ENCODE measurements at places on chromosomes 4 and X.

DNA sequence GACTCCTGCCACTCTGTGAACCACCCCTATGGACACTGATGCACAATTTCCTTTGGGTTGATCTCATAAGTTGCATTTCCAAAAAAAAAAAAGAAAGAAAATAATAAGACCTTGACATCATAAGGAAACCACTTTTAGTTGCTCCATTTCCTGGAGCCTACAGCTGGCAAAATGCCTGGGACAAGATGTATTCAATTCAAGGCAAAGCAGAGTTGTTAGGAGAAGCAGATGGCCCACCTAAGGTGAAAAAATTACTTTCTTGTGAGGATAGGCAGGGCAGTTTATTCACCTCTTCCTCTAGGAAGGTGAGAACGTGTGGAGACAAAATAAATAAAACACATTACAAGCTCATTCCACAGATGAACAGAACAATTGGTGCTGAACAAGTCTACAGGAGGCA lies 14.1 kb upstream of the SCRG1 start:
- DNase-seq = no peak

DNA sequence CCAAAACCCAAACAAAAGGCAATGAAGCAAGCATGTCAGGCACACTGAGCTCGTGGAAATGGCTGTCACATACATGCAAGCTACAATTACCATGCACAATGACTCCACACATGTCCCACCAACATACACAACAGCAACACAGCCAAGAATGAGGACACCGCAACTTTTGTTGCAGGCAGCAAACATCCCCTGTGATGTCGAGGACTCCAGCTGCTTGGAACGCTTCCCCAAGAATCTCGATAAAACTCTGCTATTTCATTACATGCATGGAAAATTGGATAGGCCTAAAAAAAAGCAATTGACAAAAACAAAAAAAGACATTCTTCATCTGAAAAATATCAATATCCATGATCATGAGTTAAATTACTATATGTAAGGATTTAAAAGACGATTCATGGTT lies 11.8 kb downstream of the ANOS1 start:
- no peak for DNase-seq

DNA sequence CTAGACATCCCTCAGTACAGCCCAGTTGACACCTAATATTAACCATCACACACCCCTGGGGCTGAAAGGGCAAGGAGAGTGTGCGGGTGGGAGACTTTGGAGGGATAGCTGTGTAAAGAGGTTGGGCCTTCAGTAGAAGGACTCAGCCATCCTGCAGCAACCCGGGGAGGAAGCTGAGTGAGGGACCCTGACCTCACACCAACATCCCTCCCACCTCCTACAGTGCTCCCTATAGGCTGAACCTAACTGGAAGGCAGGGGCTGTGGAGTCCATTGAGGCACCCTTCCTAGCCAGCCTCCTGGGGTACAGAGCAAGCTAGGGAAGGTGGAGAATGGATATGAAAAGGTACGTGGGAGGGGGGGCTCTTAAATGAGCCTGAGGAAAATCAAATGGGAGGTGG lies 276.3 kb downstream of the PTTG2 start:
- no peak for DNase-seq

DNA sequence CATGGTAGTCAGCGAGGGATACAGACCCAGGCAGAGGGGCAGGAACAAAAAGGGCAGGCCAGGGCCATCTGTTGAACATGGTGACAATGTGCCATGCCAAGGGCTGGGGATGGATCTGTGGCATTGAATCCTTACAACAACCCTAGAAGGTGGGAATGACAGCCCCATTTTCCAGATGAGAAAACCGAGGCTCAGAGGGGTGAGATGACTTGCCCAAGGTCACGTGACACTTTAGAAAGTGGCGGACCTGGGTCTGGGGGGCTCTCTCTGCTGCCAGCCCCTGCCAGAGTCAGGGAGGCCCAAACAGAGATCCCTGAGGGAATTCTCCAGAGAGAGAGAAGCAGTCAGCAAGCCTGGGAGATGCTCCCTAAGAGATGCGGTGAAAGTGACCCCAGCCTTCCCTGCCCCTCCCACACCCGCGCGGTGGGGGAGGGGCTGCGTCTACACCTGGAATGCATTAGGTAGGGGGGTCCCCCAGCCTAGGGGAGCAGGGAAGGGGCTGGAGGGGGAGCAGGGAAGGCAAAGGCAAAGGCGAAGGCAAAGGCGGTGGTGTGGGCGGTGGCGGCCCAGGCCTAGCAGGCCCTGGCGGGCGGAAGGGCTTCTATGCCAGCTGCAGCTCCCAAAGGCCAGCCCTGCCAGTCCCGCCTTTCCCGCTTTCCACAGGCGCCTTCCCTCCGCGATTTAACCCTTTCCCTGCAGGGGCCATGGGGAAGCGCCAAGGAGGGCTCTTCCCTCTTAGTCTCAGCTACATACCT lies 13.0 kb downstream of the FGD1 start:
- DNase-seq = peak; percentile 45

DNA sequence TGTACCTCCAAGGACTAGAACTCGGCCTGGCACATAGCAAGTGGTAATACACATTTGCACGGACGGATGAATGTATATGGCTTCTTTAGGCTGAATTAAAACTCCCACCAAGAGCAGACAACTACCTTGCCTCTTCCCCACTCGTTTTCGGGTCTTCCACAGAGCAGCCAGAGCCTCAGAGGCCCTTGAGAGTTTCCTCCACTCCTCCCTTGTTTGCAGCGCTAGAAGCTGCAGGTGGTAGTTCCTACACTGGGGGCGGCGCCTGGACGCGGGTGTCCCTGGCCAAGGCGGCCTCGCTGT lies 10.2 kb upstream of the INTU start:
- peak; percentile 43 for DNase-seq

DNA sequence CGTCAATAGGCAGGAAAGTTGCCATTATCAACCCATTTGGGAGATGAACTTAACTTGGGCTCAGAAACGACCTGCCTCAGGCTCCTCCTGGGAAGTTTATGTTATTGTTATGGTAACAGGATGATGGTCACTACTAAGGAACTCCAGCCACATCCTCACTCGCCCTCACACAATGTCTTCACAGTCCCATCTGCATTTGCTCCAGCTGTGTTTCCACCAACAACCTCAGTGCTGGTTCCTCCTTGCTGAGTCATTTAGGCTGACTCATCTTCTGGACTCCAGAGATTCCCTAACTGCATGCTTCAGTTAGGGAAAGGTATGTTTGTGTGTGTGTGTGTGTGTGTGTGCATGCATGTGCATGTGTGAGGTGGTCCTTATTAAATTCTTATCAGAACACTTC lies 293.4 kb upstream of the BOD1L1 start:
- no peak for DNase-seq

- DNase-seq = peak; percentile 31
Measured at GRCh38 chr4:1366371-1367229, 19.6 kb downstream of the UVSSA start.

DNA sequence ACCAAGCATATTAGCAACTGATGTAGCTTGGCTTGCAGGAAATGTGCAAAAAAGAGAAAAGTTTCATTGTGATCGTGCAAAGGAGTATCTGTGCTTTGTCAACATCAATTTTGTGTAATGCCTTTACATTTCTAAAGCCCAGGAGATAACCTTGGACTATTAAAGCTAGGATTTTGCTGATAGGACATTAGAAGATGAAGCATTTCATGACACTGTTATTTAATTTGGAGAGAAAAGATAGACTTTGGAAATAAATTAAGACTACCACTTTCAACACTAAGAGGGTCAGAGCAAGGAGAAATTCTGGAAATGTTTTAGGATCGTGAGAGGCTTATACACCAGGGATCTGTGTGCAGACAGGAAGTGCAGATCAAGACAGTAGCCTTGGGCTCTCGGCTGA lies 120.6 kb upstream of the MID1 start:
- no peak for DNase-seq

DNA sequence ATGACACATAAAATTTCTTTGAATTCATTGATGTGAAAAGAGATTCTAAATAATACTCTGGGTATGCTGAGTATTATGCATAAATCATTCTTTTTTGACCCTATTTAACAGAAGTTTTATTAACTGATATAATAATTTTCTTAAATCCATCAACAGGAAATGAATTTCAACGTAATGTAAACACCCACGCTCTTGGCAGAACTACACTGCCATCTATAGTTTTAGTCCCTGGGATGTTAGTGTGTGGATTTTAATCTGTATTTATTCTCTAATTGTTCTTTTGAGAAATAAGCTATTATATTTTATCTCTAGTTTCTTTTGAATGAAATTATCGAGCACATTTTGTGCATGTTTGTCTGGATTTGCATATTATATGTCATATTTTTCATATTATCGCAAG lies 666.8 kb upstream of the NDST4 start:
- DNase-seq = no peak

GRCh38 chr4:161929956-161930355 lies 233.8 kb downstream of the FSTL5 start:
- DNase-seq = no peak

- DNase-seq = no peak
Measured at GRCh38 chr4:30865691-30866090, 145.5 kb downstream of the PCDH7 start.

GRCh38 chr4:38762560-38762959 lies 20.2 kb downstream of the TLR10 start:
- no peak for DNase-seq

- peak; percentile 74 for DNase-seq
Measured at GRCh38 chrX:130100180-130100579, 10.1 kb downstream of the ELF4 start.

- DNase-seq = no peak
Measured at GRCh38 chr4:174746710-174747109, 82.3 kb downstream of the GLRA3 start.

DNA sequence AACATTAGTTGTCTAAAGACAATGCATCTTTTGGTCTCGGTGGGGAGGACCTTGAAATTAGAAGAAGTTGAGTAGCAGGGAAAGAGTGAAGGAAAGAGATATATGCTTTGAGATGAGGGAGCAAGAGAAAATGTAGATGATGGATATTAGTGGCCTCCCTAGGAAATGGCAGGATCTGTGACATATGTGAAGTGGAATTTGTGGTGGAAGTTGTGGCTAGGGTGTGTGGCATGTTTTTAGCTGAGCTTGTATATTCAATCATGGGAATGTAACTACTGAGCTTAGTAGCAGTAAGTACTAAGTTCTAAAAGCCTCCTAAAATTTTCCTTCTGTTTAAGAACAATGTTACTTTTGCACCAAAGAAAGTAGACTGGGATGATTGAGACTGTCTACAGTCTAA lies 382.8 kb upstream of the CTSO start:
- DNase-seq = no peak

DNA sequence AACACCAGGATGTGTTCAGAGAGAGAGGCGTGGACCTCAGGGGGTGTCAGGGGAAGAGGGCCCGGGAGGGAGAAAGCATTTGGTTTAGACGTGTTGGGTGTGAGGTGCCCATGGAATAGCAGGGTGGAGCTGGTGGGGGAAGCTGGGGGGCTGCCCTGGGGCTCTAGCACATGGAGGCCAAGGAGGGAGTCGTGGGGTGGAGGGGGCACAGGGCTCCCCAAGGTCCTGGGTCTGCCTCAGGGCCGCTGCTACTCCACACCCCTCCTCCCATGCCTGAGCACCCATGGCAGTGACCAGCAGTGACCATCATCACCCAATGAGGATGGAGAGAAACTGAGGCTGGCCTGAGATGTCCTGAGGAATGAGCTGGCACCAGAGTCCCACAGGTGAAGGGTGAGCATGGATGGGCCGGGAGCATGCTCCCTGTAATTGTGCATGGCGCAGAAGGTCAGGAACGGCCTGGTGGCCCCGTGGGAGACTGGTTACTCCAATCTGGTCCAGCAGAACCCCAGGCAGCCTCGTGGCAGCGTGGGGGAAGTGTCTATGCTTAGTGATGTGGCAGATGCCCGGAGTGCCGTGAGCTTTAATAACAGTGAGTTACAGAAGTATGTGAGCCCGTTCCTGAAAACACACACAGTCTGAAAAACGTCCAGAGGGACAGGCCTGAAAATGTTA lies 69.4 kb upstream of the GPR78 start:
- no peak for DNase-seq

- no peak for DNase-seq
Measured at GRCh38 chr4:6031846-6032245, 13.6 kb upstream of the C4orf50 start.

DNA sequence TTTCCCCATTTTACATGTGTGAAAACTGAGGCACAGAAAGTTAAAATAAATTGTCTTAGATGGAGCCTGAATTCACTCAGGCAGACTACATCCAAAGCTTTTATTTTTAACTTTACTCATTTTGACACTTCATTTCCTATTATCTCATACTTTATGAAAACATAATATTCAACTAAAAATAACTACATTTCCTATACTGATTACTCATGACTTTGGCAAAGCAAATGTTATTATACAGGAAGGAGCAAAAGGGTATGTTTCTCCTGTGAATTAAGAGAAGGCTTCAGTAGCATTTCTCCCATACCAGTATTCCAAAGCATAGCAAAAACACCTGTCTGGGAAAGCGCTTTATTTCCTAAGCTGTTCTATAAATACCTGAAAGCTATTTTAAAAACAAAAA lies 178.6 kb downstream of the ADAMTS3 start:
- DNase-seq = no peak

GRCh38 chr4:101355767-101356702 lies 8.7 kb upstream of the PPP3CA start:
- no peak for DNase-seq

DNA sequence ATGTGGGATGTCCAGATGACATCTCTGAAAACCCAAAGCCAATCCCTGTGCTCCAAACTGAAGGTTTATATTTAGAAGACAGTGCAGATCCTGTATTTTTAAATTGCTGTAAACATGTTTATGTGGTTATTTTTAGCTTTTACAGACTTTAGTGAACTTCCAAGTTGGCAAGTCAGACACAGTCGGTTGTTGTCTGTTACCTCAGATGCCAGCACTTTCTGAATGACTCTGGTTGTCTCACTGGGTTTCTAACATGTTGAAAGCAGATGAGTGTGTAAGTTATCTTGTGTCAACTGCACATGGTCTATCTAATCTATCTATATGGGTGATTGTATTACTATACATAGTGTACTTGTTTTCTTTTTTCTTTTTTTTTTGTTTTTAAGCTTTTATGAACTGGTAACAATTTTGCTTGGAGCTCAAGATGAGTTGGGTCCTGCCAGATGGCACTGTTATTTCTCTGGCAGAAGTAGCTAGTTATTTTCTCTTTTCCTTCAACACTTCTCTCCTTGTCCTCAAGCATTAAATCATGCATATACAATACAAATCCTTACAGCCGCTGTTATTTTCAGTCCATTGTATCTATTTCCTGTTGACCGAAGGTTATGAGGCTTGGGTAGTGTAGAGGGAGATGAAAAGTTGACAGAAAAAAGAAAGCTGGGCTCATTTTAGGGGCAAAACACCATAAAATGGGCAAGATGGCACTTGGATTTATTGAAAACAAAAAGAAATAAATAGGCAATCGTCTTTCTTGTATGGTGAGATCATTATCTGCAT lies 66.3 kb downstream of the GAB1 start:
- no peak for DNase-seq

DNA sequence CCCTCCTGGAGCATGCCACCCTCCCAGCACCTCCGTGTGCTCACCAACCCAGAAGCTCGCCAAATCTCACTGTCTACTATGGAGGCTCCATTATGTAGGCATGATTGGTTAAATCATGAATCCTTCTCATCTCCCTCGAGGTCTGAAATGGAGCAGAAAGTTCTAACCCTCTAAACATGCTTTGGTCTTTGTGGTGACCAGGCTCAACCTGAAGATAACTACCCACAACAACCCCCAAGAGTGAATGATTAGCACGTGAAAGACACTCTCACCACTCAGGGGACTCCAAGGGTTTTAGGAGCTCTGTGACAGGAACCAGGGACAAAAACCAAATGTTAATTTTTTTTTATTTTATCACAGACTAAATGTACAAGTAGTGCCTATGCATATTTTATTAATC lies 47.2 kb downstream of the APBB2 start:
- no peak for DNase-seq
